ENCODE measurements at places on chromosomes 5 and 9. TPM values are rescaled to one million over a fixed set of nuclear protein-coding genes. Genes with fewer than 3 reads are reported as not detected.

DNA sequence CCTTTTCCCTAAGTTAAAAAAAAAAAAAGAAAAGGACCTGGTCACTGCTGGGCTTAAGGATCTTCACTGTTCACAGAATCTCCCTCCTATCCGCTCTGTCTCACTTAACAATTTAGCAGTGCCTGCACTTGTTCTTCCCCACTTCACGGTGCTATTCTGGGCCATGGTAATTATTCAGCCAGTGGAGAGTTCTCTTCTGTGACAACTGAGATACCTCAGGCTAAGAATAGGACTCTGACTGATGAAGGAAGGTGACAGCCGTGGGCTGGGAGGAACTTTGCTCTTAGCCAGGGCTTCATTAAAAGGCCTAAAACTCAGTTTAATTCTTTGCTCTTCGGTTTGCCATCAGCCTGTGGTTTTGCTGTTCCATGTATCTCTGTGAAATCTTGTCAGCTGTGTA is 51.9 kb upstream of the ENTREP1 start:
- H3K36me3 ChIP-seq: no peaks in the 10 kb centered on the region
- peak overlapping the region; percentile 65 for H3K27ac ChIP-seq
- DNase-seq: no peak
- H3K4me1 ChIP-seq: no peaks in the 10 kb centered on the region
- no peaks in the 10 kb centered on the region for H3K27me3 ChIP-seq
- no peak overlapping the region for H3K4me3 ChIP-seq

DNA sequence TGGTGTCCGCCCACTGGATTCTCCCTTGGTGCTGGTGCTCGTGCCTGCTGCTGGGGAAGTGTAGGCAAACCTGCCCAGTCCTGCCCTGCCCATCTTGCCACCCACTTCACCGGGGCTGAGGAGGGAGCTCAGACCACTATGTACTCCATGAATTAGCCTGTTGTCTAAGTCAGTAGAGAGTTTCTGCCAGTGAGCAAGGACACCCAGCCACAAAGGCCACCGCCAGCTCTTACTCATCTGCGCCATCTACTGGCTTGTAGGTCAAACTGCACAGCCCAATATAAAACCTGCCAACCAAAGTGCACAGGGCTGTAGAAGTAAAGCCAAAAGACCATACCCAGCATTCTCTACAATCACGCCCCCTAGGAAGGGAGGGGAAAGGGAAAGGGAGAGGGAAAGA is 102.3 kb downstream of the GLIS3 start:
- H3K36me3 ChIP-seq: no peaks in the 10 kb centered on the region
- DNase-seq: no peak
- H3K27ac ChIP-seq: no peak overlapping the region
- H3K4me1 ChIP-seq: no peaks in the 10 kb centered on the region
- no peaks in the 10 kb centered on the region for H3K27me3 ChIP-seq

GRCh38 chr9:130409246-130409645 is 35.5 kb upstream of the ASS1 start:
- H3K4me1 ChIP-seq: peaks cover 22% of the 10 kb centered on the region
- H3K27me3 ChIP-seq: no peaks in the 10 kb centered on the region
- H3K36me3 ChIP-seq: peaks cover 66% of the 10 kb centered on the region
- DNase-seq: no peak
- H3K4me3 ChIP-seq: no peak overlapping the region

- no peak for DNase-seq
- H3K27me3 ChIP-seq: no peaks in the 10 kb centered on the region
- H3K27ac ChIP-seq: no peak overlapping the region
Measured at GRCh38 chr9:31520301-31521085, 864.0 kb upstream of the ACO1 start.

DNA sequence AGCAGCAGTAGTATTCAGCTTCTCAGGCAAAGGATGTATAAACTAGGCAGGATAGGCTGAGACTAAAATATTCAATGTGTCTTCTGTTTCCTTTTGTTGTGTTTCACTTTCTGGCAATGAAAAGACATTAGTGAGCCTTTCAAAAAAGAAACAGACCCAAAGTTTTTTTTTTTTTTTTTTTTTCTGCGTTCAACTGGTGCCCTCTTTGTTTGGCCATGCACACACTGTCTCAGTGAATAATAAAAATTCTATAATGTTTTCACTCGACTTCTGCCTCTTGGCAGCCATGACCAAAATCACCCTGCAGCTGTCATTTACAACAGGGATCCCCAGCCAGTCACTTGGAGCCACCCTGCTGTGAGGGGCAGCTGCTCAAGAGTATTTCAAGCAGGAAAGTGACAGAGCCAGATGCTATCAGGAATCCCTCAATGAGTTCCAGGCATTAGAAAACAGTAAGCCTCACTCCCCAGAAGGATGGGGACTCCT is 44.0 kb upstream of the MAN2A1 start:
- no peak overlapping the region for H3K4me3 ChIP-seq
- DNase-seq: no peak
- no peaks in the 10 kb centered on the region for H3K36me3 ChIP-seq
- H3K27me3 ChIP-seq: no peaks in the 10 kb centered on the region
- peak overlapping the region; percentile 28 for H3K27ac ChIP-seq

DNA sequence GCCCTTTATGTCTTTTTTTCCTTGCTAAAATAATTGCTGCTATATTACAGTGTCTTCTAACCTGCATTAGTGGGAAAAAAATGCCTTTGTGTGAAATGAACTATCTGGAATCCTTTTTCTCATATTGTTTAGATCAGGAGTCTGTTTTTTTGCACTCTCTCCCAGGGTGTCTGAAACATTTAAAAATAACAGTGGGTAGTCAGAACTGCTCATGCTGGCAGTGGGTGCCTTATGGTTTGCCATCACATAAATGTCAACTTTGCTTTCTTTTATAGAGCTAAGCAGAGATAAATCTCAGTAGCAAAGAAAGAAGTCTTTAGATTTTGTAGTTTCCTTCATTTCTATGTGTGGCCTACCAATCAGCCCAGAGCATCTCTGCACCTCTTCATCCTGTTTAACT is 347.8 kb upstream of the RGMB start:
- no peak overlapping the region for H3K27ac ChIP-seq
- DNase-seq: no peak
- H3K27me3 ChIP-seq: no peaks in the 10 kb centered on the region
- H3K4me1 ChIP-seq: peaks cover 25% of the 10 kb centered on the region
- H3K4me3 ChIP-seq: no peak overlapping the region

ZNF782 gene
- polyA plus RNA-seq: 1.2 TPM

HRCT1 gene
- polyA plus RNA-seq: 12.7 TPM

CCDC192 gene
- not detected for polyA plus RNA-seq
